ENCODE measurements at places on chromosomes 12 and 14.

- no peak for DNase-seq
These were observed 3.5 kb downstream of the RDH5 start for GRCh38 chr12:55723516-55724225.

DNA sequence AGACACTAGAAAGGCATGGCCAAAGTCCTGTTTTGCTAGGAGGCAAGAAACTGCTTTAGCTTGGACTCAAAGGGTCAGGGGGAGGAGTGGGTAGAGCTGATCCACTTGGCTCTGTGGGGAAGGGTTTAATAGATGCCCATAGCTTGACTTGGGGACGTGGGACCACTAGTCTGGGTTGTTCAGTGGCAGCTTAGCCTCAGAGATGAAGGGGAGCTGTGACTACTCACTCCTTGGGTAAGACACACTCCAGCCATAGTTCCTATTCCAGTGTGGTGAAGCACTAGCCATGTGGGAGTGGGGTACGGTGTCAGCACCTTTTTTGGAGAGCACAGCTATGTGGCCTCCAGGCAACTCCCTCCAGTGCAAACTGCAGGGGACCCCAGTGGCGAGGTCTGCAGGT is 257.3 kb downstream of the TMEM121 start:
- no peak for DNase-seq

DNA sequence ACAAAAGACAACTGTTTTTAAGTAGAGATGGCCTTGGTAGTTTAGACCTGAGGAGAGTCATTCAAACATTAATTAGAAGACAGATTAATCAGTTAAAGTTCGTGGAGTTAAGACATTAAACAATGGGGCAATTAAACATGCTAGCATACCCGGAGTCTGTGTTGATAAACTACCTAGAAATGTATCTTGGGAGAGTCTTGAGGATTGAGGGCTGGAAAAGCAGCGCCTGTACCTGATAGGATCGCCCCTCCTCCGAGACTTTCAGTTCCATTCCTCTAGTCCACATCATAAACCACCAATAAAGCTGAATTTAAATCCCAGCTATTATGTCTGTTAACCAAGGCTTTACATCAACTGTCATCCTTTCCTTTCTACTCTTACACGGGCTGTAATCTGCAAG is 1.0 kb upstream of the KRAS start:
- no peak for DNase-seq

DNA sequence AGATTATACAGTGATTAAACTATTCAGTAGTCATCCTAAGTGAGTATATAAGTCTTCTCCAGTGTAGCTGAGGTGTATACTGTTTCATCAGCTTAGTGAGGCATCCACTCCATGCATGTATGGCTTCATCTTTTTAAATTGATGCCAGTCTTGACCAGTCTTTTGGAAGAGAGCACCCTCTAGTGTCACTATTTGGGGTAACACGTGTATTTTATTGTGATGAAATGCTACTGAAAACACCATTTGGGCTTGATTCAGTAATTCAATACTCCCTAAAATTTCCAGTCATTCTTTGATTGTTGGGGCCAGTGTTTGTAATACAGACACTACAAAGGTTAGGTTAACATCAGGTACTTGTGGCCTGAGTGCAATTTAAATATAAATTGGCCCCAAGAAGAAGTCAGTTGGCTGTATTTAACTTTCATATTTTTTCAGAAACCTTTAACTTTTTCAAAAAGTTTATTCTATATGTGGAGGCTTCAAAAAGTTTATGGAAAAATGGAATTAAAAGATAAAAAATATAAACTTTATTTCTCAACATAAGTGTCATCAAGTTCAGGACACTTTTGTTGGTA is 35.3 kb downstream of the MIPOL1 start:
- no peak for DNase-seq

GRCh38 chr12:111100003-111100402 is 179.6 kb upstream of the MYL2 start:
- no peak for DNase-seq

DNA sequence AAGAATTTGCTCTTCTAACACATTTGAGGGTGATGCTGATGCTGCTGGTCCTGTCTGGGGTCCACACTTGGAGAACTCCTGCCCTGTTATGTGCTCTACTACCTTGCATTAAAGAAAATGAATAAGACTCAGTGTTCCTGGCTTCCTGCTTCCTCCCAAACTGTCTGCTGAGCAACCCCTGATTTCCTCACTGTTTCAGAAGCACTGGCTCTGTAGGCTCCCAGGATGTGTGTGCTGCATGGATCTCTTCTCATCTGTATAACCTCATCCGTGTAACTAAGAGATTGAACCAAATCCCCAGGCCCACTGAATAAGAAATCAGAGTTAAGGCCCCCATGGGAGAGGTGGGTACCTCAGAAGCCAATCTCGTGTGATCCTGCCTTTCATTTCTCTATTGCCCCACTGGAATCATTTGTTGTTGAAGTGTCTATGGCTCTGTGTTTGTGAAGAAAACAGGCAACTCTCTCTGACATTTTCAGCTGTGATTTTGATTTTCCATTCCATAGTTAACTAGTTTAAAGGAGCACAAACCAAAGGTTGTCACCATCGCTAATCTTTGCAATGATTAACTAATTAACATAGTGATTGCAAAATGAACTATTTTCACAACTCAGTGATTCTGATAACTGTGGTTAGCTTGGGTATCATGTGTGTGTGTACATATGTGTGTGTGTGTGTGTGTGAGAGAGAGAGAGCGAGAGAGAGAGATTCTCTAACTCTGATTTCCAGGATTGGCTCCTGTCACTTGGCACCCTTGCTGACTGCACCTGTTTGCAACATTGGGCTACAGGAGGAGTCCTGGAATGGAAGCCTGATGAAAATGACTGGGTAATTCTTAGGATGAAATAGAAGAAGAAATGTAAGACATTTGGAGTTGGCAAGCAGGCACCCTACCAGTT is 196.2 kb downstream of the SLC38A4 start:
- DNase-seq, result no peak

- DNase-seq, result no peak
These were observed 20.6 kb downstream of the CCDC92 start for GRCh38 chr12:123952037-123952436.

- no peak for DNase-seq
These were observed 27.5 kb downstream of the CCDC91 start for GRCh38 chr12:28217805-28218204.

DNA sequence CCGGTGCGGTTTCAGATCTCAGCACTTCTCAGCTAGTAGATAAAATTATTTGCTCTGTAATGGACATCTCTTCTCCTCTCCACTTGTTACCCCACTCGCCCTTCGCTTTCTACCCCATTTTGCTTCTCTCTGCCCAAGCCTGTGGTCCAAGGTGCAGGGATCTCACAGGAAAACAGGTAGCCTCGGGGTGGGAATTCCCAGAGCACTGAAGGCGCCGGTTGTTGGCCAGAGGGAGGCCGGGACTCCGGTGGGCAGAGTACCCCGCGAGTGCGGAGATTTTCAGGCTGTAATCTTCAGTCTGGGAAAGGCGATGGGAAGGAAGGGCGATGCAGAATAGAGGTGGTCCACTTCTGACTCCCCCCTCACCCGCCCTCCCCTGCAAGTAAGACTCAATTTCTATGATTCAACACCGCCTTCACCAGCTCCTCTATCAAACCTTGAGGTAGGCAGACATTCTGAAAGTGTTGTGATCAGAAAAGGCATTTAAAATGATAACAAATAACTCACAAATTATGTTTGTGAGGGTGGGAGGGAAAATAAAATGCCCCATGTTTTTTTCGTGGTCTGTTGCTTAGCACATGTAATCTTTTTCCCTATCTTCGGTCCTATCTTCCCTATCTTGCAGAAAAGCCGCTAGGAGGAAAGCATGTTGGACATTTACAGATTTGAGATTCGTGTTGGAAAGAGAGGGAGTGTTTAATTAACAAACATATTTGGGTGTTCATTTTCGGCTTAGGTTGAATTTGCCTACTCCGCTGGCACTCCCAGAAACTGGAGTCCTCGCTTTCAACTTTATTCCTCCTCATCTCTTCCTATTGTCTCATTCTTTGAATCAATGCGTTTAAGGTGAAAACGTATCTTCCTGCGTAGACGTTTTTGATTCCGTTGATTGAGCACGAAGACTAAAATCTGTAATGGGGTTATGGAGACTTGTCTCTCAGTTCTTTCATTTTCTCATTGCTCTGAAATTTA is 8.5 kb downstream of the FOXG1 start:
- no peak for DNase-seq

DNA sequence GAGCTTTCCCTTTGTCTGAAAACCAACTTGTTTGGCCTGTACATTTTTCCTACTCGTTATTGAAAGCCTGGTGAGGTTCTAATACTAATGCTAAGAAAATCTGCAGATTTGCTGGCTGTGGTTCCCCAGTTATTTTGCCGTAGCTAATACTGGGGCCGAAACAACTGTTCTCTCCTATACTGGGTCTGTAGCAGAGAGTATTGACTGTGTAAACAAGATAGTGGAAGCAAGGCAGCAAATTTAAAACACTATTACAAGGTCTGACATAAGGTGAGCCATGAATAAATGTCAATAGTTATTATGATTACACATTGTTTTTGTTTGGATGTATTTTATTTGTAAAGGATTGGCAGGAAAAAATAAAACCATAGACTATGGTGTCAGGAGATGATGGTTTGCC is 1244.0 kb downstream of the AACS start:
- DNase-seq, result no peak

- no peak for DNase-seq
These were observed 31.5 kb downstream of the NUMB start for GRCh38 chr14:73426877-73427276.

GRCh38 chr14:25011095-25011494 is 38.9 kb downstream of the STXBP6 start:
- no peak for DNase-seq

DNA sequence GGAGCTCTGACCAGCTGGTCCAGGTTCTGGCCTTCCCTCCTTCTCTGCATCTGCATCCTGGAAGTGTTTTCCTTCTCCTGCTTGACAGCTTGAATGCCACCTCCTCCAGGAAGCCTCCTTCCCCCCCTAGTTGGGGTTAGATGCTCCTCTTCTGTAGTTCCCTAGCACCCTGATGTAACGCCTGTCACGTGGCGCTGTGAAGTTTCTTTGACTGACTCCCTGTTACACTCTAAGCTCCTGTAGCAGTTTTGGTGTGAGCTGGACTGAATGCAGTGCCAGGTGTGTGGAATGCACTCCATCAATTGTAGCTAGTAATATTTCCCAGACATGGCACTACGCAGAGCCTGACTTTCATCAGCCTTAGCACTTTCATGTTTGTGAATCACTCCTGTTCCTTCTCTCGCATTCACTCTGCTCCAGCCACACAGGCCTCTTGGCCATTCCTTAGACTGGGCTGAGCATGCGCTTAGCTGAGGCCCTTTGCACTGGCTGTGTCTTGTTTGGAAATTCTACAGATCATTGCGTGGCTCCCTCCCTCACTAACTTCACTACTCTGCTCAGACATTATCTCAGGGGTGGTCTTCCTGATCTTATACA is 2.1 kb upstream of the FAIM2 start:
- no peak for DNase-seq
